T-helper 2 cell (primary cell): ENCODE measurements at places on chromosomes 5 and 9.

- DNase-seq = no peak
Observed at GRCh38 chr9:96087669-96088299, 212.3 kb downstream of the ERCC6L2 start.

DNA sequence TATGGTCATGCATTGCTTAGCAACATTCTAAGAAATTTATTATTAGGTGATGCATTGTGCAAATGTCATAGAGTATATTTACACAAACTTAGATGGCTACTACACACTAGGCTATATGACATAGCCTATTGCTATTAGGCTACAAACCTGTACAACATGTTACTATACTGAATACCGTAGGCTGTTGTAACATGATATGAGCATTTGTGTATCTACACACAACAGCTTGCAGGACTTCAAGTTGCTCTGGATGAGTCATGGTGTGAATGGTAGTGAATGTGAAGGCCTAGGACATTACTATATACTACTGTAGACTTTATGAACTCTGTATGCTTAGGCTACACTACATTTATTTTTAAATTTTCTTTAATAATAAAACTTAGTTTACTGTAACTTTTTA is 107.2 kb upstream of the MAMDC2 start:
- no peak for DNase-seq

- no peak for DNase-seq
Observed at GRCh38 chr9:33489066-33489465, 15.3 kb upstream of the NOL6 start.

DNA sequence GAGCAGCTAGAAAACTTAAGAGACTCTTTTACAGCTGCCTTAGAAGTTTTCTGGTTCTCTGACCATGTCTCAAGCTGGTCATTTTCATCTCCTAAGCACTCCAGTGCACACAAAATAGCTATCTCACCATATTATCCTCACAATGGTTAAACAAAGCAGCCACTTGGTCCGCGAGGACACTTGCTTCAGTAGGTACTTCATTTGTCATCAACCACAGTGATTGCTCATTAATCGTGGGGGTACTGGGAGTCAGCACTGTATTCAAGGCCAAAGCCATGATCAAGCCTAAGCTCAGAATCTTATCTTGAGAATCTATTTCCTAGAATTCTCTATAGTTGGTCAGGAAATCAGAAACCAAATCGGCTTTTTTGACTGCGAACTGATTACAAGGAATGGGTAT is 2.9 kb downstream of the ARL14EPL start:
- DNase-seq = no peak

GRCh38 chr9:78644359-78644758 is 347.4 kb downstream of the PSAT1 start:
- no peak for DNase-seq

DNA sequence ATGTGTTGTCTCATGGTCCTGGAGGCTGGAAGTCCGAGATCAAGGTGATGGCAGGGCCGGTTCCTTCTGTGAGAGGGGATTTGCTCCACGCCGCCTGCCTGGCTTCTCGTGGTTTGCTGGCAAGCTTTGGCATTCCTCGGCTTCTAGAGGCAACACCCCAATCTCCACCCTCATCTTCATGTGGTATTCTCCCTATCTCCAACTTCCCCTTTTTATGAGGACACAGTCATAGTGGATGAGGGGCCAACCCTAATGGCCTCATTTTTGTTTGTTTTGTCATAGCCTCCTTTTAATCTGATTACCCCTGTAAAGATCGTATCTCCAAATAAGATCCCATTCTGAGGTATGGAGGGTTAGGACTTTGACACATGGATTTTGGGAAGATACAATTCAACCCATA is 41.7 kb upstream of the CLK4 start:
- no peak for DNase-seq

GRCh38 chr5:1184481-1184880 is 16.9 kb upstream of the SLC6A19 start:
- no peak for DNase-seq

DNA sequence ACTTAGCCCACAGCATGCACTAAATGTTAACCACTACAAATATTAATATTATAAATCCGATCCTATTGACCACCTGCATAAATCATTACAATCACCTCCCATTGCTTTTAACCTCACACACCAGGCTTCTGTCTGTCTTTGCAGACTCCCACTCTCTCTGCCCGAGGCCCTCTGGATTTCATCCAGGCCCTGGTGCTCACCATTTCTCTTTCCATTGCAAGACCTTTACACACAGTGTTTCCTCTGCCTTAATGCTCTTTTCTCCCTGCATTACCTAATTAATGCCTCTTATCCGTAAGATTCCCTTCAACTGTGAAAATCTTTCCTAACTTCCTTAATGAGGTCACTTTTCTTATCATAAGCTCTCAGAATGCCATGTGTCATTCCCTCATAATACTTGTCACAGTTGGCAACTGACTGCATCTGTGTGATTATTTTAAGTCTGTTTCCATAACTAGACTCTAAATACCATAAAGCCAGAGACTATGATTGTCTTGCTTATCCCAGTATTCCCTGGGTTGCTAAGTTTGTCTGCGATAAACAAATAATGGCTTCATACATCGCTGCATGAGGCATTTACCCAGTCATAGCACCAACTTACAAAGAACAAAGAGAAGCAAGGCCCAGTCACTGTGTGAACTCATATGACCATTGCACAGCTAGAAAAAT is 155.1 kb downstream of the CCDC192 start:
- no peak for DNase-seq

- no peak for DNase-seq
Observed at GRCh38 chr9:6096821-6097220, 81.4 kb upstream of the RANBP6 start.
